M059J (cell line): ENCODE measurements at places on chromosomes 1 and 21. TPM values are rescaled to one million over a fixed set of nuclear protein-coding genes. Genes with fewer than 3 reads are reported as not detected.

Gene DCDC2B
- total RNA-seq = not detected in 2 replicates

Gene HMCN1
- 1.6 and 2.1 TPM in 2 replicates for total RNA-seq

Gene OR14K1
- not detected in 2 replicates for total RNA-seq

Gene KHDRBS1
- total RNA-seq = 59.2 and 102 TPM in 2 replicates

Gene IL12RB2
- total RNA-seq = 0.30 and 0.62 TPM in 2 replicates

Gene CHODL
- total RNA-seq = 0.76 TPM in 1 of 2 replicates, not detected in the other

Gene CYP4Z1
- not detected in 2 replicates for total RNA-seq

DNA sequence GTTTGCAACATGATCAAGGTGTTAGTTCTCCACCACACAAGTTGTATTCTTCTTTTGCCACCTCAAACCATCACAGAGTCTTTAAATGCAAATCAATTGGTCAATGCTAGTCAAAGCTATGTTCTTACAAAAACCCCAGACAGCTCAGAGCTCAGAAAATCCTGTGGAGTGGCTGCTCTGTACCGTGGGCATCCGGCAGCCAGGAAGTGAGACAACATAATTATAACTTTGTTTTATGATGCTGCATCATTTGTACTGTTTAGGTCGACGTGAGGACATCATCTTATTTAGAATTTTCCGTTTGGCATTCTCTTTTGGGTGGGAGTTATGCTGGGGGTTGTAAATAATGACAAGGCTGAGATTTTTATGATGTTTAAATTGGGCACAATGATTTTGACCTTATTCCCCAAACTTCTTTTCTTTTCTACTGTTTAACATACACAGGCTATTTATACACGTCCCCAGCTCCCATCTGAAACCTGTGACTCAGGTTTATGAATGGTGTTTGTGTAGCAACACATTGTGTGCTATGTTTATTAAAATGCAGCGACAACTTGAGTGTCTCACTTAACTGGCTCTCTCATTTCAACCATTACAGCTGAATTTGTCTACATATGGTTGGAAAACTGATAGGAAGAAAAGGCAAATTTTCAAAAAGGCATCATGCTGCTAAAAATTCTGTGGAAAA, 124.0 kb downstream of the CNIH3 start:
- DNase-seq = no peak

DNA sequence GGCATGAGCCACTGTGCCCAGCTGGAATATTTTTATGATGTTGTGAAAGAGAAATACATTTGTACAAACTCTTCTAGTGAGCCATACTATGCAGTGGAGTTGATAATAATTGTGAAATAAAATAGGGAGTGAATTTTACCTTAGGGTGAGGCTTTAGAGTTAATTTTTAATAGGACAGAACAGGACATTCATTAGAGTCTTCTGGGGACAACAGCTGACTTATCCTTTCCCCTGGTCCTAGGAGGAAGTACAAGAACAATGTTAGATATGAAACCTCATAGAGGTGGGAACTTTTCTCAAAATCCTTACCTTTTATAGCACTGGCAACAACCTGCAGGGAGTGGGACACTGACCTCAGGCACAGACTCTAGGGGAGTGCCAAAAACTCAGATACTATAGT, 21.9 kb downstream of the HAO2 start:
- DNase-seq = no peak

DNA sequence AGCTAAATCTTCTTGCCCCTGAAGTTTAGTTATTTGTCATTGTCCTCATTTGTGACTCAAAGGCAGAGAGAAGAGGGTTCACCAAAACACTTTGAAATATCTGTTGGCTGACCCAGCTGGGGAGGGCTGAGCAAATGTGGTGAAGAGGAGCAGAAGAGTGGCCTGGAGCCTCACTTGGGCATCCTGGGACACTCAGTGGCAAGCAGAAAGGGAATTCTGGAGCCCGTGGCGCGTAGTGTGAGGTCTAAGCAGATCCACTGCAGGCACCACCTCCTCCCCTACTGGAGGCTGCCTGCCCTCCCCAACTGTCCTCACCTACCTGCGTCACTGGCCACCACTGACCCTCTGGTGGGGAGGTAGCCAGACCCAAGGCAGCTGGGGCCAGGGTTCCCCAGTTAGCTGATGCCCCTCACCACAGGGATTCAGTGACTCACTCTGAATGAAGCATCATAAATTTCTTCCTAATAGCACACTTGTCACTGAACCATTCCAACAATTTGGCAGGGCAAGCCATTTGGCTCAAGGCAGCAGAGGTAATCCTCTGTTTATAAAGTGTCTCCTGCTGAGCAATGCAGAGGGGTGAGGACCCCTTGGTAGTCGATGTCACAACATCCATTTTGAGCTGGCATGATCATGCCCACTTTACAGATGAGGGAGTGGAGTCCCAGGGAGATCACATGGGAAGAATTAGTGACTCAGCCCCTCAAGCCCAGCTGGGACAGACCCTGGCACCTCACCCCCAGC, 80.3 kb downstream of the NENF start:
- peak; percentile 98 for DNase-seq

- peak; percentile 67 for DNase-seq
Measured at GRCh38 chr21:15000081-15000480, 64.7 kb downstream of the NRIP1 start.

GRCh38 chr1:204190212-204191211, 5.8 kb downstream of the KISS1 start:
- DNase-seq = no peak

GRCh38 chr1:94280541-94280940, 43.2 kb upstream of the ARHGAP29 start:
- peak; percentile 59 for DNase-seq

GRCh38 chr1:60071296-60071695, 2.3 kb downstream of the C1orf87 start:
- no peak for DNase-seq

DNA sequence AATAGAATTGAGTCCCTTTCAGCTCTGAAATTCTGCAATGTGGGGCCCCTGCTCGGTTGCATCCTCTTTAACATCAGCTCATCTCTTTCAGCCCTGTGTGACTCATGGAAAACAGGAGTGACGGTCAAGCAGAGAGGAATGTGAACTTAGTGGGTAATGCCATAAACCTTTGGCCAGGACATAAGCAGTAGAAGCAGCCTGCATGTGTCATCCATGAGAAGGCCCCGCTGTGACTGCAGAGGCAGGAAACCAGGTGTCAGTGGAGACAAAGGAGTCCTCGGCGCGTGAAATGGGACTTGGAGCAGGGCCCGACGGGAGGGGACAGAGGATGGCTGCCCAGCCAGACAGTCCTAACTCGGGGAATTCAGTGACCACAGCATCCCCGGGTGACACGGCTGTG, 21.1 kb upstream of the EPHB2 start:
- peak; percentile 96 for DNase-seq

GRCh38 chr1:112444269-112444668, 48.3 kb downstream of the CTTNBP2NL start:
- peak; percentile 57 for DNase-seq

GRCh38 chr1:219465212-219466093, 147.5 kb downstream of the ZC3H11B start:
- DNase-seq = peak; percentile 57

GRCh38 chr1:164703960-164704411, 145.0 kb downstream of the PBX1 start:
- DNase-seq = no peak

DNA sequence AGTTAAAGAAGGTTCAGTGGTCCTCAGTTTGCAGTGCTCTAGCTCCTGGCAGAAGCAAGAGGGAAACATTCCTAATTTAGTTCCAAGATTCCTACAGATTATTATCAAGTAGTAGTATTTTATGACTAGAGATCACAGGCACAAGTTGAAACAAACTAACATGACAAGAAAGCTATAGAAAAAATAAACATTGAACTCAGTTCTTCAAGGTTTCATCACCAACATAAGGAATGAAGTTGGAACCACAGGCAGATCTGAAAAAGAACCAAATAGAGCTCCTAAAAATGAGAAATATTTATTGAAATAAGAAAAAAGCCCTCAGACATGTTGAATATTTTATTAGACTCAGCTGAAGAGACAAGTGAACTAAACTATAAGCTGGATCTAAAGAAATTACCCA, 40.6 kb downstream of the PDC start:
- DNase-seq = no peak

DNA sequence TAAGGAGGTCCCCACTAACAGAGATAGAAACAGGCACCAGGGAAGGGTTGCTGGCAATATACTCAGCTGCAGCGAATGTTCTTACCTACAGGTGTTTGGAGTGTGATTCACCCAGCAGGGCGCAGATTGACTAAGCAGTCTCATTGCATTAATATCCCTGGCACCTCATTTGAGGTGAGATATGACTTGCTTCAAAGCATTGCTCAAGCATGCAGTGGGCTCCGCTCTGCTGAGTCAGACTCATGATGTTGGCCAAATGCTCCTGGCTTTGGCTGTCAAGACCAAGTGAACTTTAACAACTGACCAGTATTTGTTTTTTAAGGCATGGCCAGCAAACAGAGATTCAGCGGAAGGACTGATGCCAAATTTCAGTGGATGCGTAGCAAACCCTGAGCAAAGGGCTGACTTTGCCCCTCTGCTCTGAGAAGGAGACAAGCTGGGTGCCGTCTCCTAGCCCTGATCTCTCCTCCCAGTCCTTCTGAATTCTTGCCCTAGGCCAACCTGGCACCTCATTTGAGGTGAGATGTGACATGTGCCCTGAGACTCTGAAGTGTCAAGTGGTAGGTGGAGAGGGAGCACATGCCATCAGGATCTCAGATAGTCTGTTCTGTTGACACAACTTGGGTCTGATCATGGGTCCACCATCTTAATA, 187.1 kb upstream of the COA6 start:
- peak; percentile 90 for DNase-seq

- DNase-seq = peak; percentile 47
Measured at GRCh38 chr1:244049162-244050013, 1.7 kb upstream of the ZBTB18 start.

DNA sequence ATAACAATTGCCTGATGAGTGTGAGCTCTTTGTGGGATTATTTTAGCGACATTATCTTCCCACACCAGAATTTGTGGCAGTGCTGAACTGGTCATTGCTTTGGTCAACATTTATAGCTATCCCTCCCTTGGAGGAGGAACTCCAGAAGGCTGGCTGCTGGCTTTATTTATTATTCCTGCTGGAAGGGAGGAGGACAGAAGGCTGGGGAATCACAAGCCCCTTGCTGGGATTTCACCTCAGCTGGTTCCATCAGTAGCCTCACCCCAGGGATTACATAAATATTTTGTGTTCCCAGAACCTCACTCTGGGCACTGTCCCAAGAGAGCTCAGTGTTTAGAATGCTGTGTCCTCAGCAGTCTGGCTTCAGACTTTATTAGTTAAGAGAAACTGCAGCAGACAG, 102.8 kb upstream of the C1orf21 start:
- DNase-seq = peak; percentile 82

DNA sequence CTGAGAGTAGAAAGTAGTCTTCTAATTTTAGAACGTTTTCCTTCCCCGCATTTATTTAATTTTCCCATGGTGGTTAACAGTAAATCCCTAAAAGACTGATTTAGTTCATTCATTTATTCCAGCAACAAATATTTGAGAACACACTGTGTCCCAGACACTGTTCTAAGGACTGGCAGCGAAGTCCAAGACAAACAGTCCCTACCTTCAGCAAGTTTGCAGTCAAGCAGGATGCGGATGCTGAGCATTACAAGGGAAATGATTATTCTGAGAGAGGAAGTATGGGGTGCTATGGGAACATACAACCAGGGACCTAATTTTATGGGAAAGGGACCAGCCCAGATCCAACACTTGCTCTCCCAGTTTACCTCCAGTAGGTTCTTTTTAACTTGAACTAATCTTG, 1.2 kb upstream of the C1orf74 start:
- no peak for DNase-seq

GRCh38 chr1:181202986-181203555, 114.6 kb downstream of the IER5 start:
- DNase-seq = no peak

DNA sequence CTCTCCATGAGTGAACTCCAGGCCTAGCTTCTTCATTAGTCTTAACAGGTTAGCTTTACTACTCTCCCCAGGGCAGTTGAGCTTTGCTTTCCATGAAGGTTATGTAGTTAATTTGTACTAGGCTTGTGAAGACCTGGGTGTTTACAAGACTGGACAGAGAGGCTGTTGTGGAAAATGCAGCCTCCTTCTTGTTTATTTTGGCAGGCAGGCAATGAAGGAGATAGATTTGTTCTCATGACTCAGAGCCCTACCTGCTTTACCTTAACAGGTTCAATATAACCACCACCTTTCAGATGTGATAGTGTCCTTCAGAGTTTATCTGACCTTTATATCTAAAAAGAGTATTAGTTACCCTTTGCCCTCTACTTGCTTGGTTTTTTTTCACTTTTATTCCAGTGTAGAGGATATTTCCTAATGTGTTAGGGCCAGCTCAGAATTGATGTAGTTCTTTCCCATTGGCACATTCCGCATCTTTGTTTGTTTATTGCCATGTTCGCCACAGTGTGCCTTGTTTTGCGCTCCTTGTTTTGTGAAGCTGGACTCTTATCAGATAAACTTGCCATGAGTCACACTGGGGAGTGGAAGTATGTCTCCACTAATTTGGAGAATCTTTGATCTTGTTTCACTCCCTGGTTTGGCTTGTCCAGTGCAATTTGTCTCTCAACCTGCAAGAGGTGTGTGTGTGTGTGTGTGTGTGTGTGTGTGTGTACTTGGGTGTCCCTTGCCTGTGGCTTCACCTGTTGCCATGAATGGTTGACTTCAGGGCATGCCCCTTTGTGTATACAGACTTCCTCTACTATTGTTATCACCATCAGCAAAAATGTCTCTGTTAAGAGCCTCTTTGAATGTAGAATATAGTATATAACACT, 87.4 kb upstream of the MACF1 start:
- DNase-seq = peak; percentile 90

DNA sequence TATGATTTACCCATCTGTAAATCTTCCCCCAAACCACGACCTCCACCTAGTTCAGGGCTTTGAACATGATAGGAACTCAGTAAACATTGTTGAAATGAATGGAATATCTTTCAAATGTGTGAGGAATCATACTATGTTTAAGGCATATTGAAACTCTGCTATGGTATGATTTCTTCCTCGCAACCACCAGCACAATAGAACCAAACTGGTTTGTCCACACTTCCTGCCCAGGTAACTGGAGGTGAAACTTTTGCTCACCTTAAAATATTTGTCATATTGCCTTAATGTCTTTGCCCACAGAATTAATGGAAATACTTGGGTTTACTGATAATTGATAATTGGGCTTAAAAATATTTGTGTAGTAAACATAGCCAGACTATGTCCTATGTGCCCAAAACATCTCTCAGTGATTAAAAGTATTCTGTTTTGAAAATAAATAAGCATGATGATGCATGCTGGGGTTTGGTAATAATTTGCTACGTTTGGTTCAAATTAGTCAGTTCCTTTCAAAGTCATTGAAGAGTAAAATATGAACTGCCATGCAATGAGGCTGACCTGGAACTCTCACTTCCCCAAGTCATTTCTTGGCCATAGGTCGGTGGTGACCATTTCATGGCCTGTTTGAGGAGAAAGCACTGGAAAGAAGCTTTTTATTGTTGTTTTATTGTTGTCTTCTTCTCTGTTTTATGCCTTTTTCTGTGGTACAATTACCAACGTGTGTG, 73.3 kb downstream of the TNFSF18 start:
- peak; percentile 44 for DNase-seq
